ENCODE measurements at places on chromosomes 3 and 15.

GRCh38 chr3:115648559-115648958 lies 25.2 kb downstream of the GAP43 start:
- DNase-seq = no peak

GRCh38 chr15:60652245-60652644 lies 173.3 kb upstream of the ICE2 start:
- DNase-seq = no peak

DNA sequence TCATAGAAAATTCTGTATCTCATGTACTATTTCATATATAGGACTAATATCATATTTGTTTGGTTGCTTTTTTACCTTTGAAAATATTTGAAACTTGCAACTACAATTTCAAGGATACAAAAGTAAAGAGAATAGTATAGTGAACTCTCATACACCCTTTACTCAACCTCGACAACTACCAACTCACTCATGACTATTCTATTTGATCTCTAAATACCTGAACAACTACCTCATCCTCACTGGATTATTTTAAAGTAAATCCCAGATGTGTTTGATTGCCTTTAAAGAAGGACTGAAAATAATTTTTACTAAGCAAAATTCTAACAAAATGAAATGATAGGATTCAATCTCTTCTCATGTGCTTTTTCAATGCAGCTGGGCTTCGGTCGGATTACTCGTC lies 12.1 kb downstream of the TMPRSS7 start:
- DNase-seq = no peak

GRCh38 chr15:40857601-40858341 lies 13.9 kb downstream of the SPINT1 start:
- DNase-seq = no peak

GRCh38 chr3:49724586-49724985 lies 835 bp upstream of the GMPPB start:
- no peak for DNase-seq

- no peak for DNase-seq
Observed at GRCh38 chr3:195384952-195385351, 57.9 kb downstream of the ACAP2 start.
